ENCODE measurements at places on chromosomes 6 and 20.

DNA sequence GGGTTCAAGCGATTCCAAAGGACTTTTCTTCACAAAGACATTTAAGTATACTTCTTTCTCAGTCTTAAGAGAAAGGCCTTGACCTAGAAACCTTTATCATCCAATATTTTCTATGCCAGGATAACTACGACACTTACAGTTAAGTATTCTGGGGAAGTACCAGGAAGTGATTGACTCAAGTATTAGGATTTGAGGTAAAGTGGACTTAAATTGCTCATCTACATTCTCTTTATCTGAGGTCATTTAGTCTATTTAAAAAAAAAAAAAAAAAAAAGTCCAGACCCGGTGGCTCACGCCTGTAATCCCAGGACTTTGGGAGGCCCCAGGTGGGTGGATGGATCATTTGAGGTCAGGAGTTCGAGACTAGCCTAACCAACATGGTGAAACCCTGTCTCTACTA is 114.7 kb downstream of the ZFAND3 start:
- no peak for DNase-seq

DNA sequence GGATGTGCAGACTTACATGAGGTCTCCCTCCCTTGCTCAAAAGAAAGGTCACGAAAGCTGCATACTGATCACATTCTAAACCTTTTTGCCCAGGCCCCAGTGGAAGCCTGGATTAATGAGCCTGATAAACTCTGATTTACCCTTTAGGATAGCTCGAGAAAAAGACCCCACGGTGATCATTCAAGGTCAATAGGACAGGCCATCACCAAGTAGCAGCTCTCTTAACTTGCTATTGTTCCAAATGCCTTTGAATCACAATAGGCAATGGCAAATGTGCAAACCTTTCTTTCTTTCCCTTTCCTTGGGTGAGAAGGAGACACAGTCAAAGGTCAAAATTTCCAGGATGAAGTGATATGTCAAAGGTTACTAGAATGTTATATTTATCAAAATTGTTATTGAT is 327.3 kb downstream of the HDGFL1 start:
- no peak for DNase-seq

DNA sequence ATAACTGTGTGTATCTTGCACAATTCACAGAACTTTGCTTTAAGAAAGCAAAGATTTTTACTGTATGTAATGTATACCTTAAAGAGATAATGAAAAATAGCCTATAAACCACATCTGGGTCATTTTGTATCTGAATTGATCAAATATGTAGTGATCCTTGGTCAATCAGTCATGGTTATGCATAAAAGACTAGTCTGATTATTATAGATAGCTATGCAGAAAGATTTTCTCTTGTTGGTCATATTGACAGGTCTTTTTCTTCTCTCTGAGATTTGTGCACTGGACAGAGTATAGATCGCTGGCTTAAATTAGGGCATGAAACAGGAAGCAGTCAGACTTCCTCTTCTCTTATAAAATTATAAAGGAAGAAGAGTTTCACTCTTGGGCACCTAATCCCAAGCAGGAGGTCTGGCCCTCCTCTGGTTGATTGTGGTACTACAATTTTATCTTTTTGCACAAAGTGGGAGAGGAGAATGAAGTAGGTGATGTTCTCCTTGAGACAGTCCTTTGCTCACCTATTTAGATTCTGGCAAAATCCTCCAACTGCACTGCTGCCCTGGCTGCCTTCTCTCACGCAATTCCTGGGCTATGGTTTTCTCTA is 380.9 kb upstream of the RGS17 start:
- DNase-seq: peak; percentile 33

DNA sequence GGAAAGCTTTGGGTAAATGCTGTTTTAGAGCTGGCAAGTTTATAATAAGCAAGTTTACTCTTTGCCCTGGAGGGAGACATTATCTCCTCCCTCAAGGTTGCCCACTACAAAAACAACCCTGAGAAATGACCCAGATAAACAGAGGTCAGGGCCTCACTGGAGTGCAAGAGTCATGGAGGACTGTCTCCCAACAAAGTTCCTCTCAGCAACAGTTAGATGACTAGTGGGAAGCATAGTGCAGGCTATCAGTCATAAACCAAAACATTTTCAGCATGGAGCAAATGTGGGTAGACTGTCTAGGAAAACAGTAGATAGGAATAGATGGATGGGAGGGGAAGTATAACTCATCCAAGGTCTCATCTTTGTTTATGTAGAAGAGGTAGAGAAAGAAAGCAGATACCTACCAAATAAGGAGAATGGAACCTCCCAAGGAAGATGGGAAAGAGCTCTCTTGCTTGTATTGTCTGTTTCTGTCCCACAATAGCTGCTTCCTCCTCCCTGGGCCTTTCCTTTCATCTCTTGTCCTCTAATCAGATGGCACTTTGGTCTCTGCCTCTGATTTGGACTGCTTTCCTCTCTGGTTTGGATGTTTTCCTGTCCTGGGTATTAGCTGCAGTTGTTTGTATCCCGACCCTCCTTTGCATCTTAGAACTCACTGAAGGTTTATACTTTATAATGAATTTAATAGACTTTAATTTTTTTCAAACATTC is 95.4 kb downstream of the WASF1 start:
- DNase-seq: no peak

GRCh38 chr20:6654513-6655252 is 112.8 kb upstream of the BMP2 start:
- DNase-seq: no peak

GRCh38 chr20:33655164-33655563 is 7.0 kb upstream of the C20orf144 start:
- no peak for DNase-seq

DNA sequence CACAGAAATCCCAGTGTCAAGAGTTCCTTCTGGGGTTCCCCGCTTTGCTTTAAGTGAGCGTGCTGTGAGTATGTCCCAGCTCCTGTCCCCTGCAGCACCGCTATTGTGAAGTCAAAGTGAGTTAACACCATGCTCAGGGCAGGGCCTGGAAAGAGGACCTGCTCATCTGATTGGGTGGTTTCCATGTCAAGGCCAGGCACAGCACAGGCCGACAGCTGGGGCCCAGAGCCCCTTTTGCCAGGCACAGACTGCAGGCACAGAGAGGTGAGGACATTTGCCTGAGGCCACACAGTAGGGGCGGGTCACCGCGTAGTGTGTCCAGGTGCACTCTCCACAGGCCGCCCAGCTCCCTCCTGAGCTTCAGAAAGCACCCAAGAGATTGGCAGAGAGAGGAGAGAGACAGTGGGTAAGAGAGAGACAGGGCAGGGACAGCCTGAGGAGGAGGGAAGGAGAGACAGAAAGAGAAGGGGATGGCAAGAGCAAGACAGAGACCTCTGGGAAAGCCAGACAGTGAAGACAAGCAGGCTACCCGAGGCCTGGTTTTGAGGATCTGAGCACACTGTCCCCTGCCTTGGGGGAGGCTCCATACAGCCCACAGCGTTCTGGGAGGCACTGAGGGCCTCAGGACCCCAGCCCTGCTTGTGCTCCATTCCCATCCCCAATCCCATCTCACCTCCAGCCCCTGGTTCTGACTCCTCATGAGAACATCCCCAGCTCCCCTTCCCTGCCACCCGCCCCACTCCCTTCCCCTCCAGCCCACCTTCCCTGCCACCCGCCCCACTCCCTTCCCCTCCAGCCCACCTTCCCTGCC is 6.5 kb upstream of the BPIFB1 start:
- DNase-seq: peak; percentile 22
